ENCODE measurements at places on chromosomes 3 and 15.
A peak's percentile ranks its signal among the peaks of the same experiment; 100 is the strongest.

GRCh38 chr3:120689395-120689794, 7.4 kb upstream of the HGD start:
- DNase-seq, result no peak

DNA sequence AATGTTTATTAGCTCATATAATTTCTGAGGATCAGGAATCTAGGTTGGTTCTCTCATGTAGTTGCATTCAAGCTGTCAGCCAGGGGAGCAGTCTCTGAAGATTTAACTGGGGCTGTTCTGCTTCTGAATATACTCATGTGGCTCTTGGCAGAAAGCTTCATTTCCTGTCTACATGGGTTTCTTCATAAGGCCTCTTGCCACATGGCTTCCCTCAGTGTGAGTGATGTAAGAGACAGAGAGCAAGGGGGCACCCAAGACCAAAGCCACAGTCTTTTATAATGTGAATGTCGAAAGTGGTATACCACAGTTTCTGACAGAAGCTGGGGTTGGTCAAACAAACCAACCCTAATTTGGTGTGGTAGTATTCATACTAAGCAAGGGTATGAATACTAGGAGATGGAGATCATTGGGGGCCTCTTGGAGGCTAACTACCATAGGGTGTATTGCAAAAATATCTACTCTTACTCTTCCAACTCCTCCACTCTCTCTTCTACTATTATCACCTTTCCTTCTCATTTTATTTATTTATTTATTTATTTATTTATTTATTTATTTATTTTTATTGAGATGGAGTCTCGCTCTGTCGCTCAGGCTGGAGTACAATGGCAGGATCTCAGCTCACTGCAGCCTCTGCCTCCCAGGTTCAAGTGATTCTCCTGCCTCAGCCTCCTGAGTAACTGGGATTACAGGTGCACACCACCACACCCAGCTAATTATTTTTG, 123.8 kb downstream of the B3GALNT1 start:
- DNase-seq, result no peak

GRCh38 chr3:171535799-171536198, 75.6 kb upstream of the TNIK start:
- no peak for DNase-seq

- no peak for DNase-seq
Measured at GRCh38 chr3:15361494-15362214, 29.3 kb upstream of the SH3BP5 start.

GRCh38 chr3:14093831-14094230, 30.8 kb downstream of the CHCHD4 start:
- no peak for DNase-seq

- no peak for DNase-seq
Measured at GRCh38 chr15:81165535-81165934, 31.1 kb upstream of the IL16 start.

GRCh38 chr3:134874737-134875413, 79.8 kb downstream of the EPHB1 start:
- no peak for DNase-seq

GRCh38 chr3:26381411-26381810, 241.2 kb upstream of the LRRC3B start:
- no peak for DNase-seq

- no peak for DNase-seq
Measured at GRCh38 chr3:171878461-171879225, 35.5 kb downstream of the TMEM212 start.

DNA sequence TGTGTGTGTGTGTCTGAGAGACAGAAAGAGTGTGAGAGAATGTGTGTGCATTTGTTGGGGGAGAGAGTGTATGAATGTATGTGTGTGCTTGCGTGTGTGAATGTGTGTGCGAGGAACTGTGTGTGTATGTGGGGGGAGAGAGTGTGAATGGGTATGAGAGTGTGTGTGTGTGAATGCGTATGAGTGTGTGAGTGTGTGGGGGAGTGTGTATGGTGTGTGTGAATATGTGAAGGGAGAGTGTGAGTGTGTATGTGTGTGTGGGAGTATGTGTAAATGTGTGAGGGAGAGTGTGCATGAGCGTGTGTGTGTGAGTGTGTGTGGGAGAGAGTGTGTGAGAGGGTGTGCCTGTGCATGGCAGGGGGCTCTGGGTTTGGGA, 79.8 kb upstream of the ABHD17C start:
- no peak for DNase-seq

- no peak for DNase-seq
Measured at GRCh38 chr3:11907667-11908660, 61.3 kb upstream of the TAMM41 start.

DNA sequence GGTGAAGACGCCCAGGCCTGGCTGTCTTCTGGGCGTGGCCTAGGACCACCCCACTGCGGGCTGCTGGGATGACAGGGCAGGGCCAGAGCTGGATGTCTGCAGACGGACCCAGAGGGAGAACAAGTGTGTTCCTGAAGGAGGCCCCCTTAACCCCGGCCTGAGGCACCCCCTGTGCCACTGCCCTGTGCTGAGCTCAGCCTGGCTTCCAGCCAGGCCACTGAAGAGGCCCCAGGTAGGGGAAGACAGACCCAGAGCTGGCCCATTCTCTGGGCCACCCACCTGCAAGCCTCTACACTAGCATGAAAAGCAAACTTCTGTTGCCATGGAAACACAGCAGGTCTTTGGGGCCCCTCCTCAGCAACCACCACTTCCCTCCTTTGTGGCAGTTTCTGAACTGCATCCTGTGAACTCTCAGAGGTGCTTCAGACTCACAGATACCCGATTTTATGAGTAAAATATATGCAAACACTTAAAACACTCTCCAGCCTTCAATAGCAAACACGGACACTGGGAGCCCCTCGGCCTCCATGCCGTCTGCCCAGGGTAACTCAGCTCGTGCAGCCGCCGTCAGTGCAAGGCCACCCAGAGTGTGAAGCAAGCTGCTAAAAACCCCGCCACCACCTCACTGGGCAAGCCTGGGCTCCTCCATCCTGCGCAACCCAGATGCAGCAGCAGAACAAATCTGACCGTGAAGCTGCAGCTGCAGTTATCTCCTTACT, 42.5 kb downstream of the CMTM6 start:
- no peak for DNase-seq

DNA sequence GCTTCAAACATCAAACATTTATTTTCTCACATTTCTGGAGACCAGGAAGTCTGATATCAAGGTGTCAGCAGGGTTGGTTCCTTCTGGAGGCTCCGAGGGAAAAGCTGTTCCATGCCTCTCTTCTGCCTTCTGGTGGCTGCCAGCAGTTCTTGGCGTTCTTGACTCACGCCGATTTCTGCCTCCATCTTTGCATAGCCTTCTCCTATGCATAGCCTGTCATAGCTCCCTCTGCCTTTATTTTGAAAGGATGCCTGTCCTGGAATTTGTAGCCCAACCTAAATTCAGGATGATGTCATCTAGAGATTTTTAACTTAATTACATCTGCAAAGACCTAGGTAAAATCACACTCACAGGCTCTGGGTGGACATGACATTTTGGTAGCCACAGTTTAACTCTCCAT, 70.4 kb downstream of the RGMA start:
- DNase-seq, result no peak

DNA sequence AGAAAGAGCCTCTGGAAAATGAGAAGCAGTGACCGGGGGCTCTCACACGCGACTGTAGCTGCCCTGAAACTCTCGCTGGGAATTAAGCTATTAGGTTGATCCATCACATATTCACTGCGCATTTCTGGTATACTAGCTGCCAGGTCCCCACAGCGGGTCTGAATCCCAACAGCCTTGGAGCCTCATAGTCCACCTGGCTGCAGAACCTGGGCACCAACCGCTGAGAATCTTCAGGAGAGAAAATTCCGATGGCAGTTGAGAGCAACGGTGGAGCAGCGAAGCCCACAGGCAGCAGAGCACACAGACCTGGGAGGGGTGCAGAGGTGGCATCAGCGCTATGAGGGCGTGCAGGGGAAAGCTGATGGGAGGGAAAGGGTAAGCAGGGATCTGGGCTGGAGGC, 75.1 kb downstream of the FAM174B start:
- DNase-seq, result no peak

GRCh38 chr3:81989758-81990157, 228.3 kb upstream of the GBE1 start:
- DNase-seq, result no peak

DNA sequence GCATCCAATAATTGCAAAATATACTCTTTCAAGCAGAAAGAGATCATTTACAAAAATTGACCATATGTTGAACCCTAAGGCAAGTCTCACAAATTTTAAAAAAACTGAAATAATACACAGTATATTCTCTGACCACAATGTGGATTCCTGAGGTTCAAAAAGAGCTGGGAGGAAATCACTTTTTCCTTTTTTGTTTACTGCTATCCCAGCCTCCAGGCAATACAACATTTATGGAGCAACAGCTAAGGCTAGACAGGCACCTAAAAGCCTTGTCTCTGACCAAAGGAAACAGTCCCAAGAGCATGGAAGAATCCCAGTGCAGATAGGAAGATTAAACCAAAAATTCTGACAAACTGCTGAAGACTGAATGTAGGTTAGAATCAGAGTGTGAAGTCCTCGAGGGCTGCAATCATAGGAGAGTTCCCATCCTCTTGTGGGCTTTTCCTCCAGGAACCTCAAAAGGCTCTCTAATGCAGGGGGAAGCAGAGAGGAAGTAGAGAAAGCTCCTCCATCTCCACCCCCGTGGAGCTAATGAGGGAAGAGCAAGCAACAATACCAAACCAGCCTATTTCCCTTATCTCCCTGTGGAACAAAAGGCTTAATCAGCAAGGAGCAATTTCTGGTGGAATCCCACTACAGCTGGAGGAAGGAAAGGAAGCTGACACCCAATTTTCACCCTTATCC, 57.0 kb downstream of the TMCC1 start:
- DNase-seq, result no peak

- no peak for DNase-seq
Measured at GRCh38 chr3:171748064-171748924, 62.0 kb downstream of the PLD1 start.

- no peak for DNase-seq
Measured at GRCh38 chr3:8183627-8184026, 318.0 kb upstream of the LMCD1 start.

GRCh38 chr3:144687862-144688261, 716.2 kb downstream of the DIPK2A start:
- DNase-seq, result no peak

- DNase-seq, result no peak
Measured at GRCh38 chr3:18334837-18335601, 90.1 kb downstream of the SATB1 start.

- no peak for DNase-seq
Measured at GRCh38 chr3:140180603-140181002, 245.6 kb downstream of the CLSTN2 start.

GRCh38 chr15:60782316-60782715, 303.4 kb upstream of the ICE2 start:
- no peak for DNase-seq

DNA sequence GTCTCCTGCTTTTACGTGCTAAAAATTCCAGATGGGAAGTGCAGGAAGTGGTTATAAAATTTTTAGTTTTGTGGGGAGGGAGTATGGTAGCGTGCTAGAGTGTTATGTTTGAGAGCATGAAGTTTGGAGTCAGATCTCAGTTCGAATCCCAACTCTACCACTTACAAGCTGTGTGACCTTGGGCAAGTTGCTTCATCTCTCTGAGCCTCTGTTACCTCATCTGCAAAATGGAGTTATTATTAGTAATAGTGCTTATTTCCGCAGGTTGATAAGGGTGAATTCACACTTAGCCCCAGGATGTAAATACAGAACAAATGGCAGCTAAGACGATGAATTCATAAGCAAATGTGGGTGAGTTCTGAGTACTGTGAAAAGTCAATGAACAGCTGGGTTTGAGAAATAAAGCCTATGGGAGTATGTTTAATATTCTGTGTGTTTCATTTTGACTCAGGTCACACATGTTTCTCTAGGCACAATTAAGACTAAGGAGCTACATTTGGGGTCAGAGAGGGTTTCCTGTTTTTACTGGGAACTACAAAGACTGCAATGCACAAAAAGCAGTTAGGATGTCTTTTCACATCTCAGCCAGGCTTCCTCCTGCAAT, 73.1 kb upstream of the FEZF2 start:
- DNase-seq, result no peak

DNA sequence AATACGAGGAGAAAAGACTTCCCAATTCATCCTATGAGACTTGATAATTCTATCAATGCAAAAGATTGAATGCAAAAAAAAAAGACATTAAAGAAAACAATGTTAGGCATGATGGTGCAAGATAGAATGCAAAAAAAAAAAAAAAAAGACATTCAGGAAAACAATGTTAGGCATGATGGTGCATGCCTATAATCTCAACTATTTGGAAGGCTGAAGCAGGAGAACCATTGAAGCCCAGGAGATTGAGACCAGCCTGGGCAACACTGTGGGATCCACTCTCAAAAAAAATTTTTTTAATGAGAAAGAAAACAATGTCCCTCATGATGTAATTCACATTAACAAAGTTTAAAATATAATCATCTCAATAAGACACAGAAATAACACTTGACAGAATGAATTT, 75.9 kb downstream of the MYO9A start:
- DNase-seq, result no peak

DNA sequence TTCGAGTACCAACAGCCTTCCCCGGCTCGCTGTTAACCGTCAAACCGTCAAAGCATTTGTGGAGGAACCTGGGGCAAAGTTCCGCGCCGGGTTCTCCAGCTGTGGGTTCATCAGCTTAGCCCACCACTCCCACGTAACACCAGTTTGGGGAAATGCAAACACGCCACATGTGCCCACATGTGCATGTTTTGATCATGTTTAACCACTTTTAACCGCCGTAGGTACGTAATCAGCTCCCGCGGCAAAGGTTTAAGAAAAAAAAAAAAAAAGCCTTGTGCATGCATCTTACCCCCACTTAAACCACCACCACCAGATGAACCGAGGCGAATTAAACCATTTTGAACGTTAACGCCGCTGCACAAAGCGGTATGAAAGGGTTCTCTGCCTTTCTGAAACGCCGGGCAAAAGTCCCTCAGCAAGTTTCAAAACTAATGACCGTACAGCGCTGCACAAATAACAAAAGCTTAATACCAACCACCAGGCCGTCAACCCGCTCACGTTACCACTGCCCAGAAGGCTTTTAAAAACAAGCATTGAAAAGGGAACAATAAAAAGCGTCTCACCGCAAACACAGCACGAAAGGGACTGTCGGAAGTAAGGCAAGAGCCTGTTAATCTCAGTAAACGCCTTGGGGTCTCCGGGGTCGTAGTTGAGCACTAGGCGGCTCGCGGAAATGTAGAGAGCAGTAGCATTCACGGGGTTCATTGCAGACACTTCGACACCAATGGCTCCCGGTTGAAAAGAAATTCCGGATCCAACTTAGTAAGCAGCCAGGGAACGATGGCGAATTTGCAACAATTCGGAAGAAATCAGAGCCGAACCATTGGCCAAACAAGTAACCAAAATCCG, 1.5 kb downstream of the MSL2 start:
- peak; percentile 33 for DNase-seq

- DNase-seq, result no peak
Measured at GRCh38 chr15:68231102-68231818, 1.7 kb upstream of the CLN6 start.

- DNase-seq, result no peak
Measured at GRCh38 chr3:194086388-194087075, 49.4 kb upstream of the HES1 start.

All from stimulated activated CD8-positive, alpha-beta memory T cell treated with anti-CD3 and anti-CD28 coated beads, Interleukin-15, amount 100 ng/mL, for 24 hours (primary cell).